ENCODE measurements at places on chromosomes 4 and X. TPM values are rescaled to one million over a fixed set of nuclear protein-coding genes. Genes with fewer than 3 reads are reported as not detected.

The COX7B2 gene
- not detected for total RNA-seq

The GPAT3 gene
- 4.3 TPM for total RNA-seq

The ZMAT1 gene
- 12.5 TPM for total RNA-seq

The H2BW2 gene
- total RNA-seq = not detected

The ANXA3 gene
- 65.1 TPM for total RNA-seq

The SH2D1A gene
- not detected for total RNA-seq

The AKAP17A gene
- 162 TPM for total RNA-seq

The SYN1 gene
- total RNA-seq = 0.26 TPM

The CT45A6 gene
- total RNA-seq = not detected

The NCAPG gene
- 0.26 TPM for total RNA-seq

The PDGFRA gene
- total RNA-seq = 54.4 TPM
